ENCODE measurements at places on chromosomes 2 and 18.

DNA sequence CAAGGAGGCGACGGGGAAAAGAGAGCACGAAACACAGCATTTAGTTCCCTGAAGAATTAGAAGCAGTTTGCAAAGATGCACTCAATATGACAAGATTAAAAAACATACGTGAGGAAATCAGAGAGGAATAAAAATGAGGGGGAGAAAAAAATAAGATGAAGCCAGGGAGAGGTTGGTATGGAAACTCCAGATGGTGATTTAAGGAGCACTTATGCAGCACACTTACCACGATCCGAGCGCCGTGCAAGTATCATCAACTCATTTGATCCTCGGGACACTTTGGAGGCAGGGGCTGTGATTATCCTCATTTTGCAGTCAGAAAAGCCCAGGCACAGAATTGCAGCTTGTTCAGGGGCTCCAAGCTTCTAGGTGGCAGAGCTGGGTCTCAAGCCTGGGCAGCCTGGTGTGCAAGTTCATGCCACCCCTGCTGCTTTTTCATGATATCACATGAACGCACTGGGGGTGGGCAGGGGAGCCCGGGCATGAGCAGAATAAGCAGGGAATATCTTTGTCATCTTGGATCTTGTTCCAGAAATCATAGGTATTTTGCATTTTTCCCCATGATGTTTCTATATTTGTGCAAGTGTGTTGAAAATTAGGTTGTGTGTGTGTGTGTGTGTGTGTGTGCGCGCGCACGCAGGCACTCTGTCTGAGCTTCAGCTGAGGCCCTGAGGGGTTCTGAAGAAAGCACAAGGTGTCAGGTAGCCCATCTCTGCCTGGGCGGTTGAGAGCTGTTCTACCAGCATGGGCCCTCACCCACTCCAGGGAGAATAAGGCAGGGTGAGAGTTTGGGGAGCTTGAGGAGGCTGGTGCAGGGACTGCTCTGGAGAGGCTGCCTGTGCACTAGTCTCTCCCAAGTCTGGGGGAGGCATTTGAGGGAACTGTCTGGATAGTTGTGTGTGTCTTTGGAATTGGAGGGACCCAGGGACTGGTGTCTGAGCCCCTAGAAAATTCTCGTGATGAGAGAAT is 25.0 kb upstream of the PDIA6 start:
- no peak for DNase-seq

GRCh38 chr18:63320123-63320974 is 780 bp upstream of the BCL2 start:
- DNase-seq: peak; percentile 80

DNA sequence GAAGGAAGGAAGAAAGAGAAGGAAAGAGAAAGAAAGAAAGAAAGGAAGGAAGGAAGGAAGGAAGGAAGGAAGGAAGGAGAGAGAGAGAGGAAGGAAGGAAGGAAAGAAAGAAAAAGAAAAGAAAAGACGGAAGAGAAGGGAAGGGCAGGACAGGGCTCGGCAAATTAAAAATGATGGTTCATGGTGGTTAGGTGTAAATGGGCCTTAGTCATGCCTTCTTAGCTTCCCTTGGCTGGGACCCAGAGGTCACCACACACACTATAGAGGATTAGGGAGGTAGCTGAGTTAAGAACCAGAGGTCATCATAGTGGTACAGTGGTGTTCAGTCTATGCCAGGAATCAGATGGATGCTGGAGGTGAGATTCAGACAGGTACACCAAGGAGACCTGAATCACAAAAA is 9.3 kb upstream of the ATL2 start:
- DNase-seq: no peak

DNA sequence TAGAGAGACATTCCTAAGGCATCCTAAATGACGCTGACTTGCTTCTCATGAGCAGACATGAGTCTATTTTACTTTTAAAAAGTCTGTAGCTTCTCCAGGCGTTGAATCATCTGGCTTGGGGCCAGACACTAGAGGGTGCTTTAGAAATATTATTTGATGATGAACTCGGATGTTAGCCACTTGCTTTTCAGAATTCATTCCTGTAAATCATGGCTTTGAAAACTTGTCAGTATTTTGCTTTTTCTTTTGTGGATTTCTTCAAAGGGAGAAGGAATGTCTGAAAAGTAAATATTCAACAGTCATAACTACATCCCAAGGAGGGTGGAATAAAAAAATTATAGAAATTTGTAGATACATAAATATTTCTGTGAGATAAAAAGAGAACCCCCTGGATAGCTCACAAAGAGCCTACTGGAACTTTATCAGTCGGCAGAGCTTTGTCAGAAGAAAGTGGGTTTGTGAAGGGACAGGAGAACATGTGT is 370.8 kb downstream of the OSR1 start:
- DNase-seq: no peak

DNA sequence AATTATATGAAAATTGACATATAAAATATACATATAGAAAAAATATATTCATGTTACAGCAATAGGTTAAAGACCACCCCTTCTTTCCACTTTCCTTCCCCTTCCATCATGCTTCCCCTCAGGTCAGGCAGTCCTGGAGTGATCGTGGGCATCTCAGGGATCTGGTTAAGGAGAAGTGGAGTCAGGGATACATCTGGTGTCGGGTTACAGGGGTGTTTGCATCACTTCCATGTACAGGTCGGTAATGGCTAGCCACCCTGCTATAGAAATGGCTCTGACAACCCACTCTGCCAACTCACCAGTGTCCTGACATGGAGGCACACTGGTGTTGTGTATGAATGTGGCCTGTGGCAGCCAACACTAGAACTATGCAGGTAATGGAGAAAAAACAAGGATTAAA is 36.3 kb upstream of the LGALSL start:
- DNase-seq: no peak

DNA sequence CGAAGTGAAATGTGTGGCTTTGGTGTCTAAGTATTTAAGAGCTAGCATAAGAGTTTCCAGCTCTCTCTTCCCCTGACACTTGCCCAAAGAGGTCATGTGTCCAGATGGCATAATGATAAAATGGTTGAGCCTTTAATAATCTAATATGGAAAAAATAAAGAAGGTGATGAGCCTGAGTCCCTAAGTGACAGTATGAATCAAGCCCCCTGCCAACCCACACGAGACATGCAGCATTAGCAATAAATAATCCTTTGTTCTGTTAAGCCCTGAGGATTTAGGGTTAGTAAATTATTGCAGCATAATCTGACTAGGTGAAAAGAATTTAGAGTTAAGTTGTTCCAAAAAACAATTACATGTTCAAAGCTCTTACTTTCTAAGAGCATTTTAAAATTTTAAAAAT is 217.2 kb upstream of the CCDC150 start:
- no peak for DNase-seq

- DNase-seq: no peak
Observed at GRCh38 chr2:112646791-112647689, 1.3 kb downstream of the SLC20A1 start.

- no peak for DNase-seq
Observed at GRCh38 chr2:1546023-1546591, 132.8 kb downstream of the TPO start.

GRCh38 chr2:60095202-60095815 is 458.1 kb downstream of the BCL11A start:
- no peak for DNase-seq

DNA sequence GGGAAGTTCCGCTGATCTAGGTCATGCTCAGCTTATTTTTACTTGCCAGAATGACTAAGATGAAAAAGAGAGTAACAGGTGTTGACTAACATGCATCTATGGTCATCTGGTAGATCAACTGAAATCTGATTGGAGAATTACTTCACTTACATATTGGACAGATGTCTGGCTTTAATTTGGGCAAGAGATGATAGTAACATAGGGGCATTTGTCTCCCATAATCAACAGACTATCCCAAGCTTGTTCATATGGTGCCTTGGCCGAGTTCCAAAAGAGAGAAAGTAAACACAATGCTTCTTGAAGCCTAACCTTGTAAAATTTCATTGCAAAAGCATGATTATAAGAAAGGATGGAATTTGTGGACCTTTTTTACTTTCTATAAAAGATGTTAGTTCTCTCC is 503.7 kb downstream of the ADCYAP1 start:
- DNase-seq: no peak

- DNase-seq: no peak
Observed at GRCh38 chr2:102030855-102031527, 39.2 kb downstream of the IL1R2 start.

DNA sequence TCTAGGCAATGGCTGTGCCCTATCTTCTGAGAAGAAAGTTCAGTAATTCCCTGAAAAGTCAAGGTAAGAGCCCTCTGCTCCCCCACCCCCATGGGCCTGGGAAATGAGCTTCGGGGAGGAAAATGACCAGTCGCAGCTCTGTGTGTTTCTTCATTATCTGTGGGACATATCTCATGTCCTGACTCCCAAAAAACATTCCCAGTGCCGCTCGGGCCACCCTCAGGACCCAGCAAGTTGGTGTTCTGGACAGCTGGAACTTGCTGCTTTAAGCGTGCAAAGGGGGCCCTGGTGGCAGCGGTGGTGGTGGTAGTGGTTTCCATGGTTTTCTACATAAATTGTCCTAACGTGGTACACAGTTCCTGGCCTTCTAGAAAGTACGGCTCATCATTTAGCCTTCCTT is 17.2 kb upstream of the PRLH start:
- DNase-seq: no peak

DNA sequence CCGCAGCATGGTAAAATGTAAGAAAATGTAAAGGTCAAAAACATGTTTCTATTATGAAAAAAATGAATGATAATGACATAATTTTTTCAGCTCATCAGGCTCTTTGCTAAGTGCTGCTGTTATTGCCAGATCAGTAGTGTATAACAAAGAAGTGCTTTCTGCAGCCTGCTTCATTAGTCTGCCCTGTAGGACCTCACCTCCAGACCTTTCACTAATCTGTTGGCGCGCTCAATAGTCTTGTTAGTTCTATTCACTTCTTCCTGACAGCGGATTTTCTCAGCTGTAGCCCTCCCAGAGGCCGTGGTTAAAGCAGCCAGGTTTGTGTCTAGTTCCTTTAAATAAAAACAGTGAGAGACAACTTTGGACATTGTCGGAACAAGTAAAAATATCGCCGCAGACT is 97.7 kb downstream of the CDCA7 start:
- DNase-seq: no peak

- DNase-seq: no peak
Observed at GRCh38 chr2:219125225-219125885, 35.3 kb downstream of the NHEJ1 start.

DNA sequence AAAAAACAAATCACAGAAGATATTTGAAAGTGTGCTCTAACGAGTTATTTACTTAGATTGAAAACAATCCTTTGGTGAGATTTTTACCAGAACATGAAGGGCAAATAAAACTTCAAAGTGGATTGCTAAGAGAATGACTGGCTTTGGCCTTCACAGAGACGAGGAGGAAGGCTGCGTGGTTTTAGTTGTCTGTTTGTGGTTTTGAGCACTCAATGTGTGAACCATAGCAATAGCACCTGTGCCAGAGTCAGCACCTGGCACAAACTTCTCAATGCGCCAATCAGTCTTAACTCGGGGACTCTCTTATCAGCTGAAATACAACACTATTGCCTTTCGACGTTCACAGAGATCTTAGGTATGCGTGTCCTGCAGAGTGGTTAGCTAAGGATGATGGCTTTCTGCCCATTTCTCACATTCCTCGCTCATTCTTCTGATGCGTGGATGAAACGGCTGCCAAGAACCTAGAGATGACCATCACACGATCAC is 70.0 kb downstream of the MBP start:
- DNase-seq: peak; percentile 28

DNA sequence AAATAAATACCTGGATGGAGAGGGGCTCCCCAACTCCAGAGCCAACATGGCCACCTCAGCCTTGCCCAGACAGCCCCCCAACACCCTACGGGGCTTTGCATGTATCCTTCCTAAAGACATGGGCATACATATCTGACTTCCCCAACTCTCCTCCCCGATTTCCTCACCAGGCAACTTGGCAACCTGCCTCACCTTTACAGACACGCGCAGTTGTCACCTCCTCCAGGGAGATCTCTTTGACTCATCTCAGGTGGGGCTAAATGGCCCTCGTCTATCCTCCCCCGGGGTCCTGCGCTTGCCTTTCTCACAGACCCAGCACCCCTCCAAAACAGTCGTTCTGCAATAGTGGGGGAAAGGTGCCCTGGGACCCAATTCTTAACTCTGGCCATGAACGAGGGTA is 10.6 kb upstream of the BIN1 start:
- DNase-seq: no peak

GRCh38 chr18:66972681-66973080 is 368.8 kb upstream of the CDH19 start:
- no peak for DNase-seq

DNA sequence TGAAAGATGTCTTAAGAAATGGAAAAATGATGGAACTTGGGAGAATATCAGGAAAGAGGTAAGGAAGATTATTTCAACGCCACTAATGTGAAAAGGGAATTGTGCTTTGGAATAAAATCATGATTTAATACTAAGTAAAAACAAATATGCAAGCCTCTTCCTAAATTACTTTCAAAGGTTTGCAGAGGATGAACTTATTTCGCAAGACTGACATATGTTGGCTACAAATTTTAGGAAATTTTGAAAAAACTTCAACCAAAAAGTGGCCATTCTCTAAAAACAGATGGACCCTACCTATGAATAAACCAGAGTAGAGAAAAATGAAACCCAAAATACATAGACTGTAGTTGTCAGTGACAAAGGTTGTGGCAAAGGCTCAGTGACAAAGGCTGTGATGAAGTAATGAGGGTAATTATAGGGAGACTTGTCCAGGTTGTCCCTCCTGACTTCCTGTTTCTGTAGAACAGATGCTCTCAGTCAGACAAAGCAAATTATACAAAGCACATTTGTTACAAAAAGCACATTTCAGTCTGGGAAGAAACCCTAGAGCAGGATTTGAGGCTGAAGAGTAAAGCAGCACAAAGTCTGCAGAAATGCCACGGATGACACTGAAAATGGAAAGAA is 39.5 kb downstream of the SFT2D3 start:
- DNase-seq: no peak

- DNase-seq: no peak
Observed at GRCh38 chr2:241270531-241270930, 44.9 kb downstream of the HDLBP start.

GRCh38 chr18:57850063-57850462 is 46.9 kb upstream of the ATP8B1 start:
- no peak for DNase-seq

Measured in activated CD4-positive, CD25-positive, alpha-beta regulatory T cell (primary cell).